ENCODE measurements at places on chromosomes 1 and 21. TPM values are rescaled to one million over a fixed set of nuclear protein-coding genes. Genes with fewer than 3 reads are reported as not detected.

DNA sequence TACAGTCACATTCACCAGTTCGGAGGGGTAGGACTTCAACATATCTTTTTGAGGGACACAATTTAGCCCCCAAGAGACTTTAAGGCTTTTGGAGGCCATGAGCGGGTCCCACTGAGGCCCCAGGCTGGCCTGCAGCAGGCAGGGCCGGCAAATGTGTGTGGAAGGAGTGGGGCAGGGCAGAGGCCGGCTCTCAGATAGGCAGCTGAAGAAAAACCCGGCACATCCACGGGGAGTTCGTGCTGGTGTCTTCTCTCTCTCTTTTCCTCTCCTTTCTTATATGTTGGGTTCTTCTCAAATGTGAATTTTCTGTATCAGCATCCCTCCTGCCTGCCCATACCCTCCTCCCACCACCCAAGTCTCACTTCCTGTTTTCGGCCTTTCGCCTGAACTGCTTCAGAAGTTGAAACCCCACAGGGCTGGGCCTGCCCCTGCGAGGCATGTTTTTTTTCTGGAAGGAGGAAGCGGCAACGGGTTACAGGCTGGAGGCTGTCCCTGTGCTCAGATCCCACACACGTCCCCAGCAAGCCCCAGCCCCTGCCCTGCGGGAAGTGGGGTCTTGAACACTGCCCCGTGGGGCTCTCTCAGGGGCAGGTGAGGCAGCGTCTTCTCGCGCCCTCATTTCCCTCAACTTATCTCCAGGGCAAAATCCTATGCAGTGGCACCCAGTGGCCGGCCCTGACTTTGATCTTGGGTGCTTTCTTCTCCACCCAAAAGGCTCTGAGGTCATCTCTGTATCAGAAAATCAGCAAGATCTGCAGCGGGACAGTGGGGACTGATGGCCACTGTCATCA, 9.7 kb upstream of the UMODL1 start:
- peak; percentile 75 for DNase-seq
- H3K36me3 ChIP-seq: no peaks in the 10 kb centered on the region
- H3K27ac ChIP-seq: no peak overlapping the region
- H3K4me1 ChIP-seq: peaks cover 10% of the 10 kb centered on the region

- H3K27ac ChIP-seq: no peak overlapping the region
- no peak for DNase-seq
- H3K4me3 ChIP-seq: no peak overlapping the region
- no peaks in the 10 kb centered on the region for H3K36me3 ChIP-seq
- no peaks in the 10 kb centered on the region for H3K27me3 ChIP-seq
- H3K4me1 ChIP-seq: no peaks in the 10 kb centered on the region
These were observed 27.7 kb upstream of the ELAVL4 start for GRCh38 chr1:50080904-50081586.

DNA sequence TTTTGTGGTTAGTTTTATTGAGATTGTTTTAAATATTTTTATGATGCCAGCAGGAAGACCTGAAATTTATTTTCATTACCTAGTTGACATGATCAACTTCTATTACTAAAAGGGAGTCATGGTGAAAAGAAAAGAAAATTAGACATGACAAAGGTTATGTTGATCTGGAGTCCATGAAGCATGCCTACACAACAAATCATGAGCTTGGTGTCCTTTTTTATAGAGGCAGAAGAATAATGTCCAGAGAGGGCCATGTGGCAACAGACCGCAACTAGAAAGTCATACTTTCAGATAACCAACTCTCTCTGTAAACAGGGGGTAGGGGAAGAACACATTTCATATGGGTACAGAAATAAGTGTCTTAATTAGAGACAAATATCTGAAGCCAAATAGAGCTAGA, 175.5 kb upstream of the HOOK1 start:
- no peak overlapping the region for H3K4me3 ChIP-seq
- H3K27me3 ChIP-seq: no peaks in the 10 kb centered on the region
- no peak for DNase-seq
- H3K36me3 ChIP-seq: no peaks in the 10 kb centered on the region

- H3K36me3 ChIP-seq: no peaks in the 10 kb centered on the region
- no peaks in the 10 kb centered on the region for H3K4me1 ChIP-seq
- H3K27ac ChIP-seq: no peak overlapping the region
- H3K4me3 ChIP-seq: no peak overlapping the region
- DNase-seq: no peak
These were observed 276.0 kb upstream of the PLD5 start for GRCh38 chr1:242800521-242800920.

- no peak overlapping the region for H3K27ac ChIP-seq
- peaks cover 24% of the 10 kb centered on the region for H3K4me1 ChIP-seq
- H3K36me3 ChIP-seq: peaks cover 15% of the 10 kb centered on the region
- peak; percentile 47 for DNase-seq
These were observed 2.7 kb upstream of the YBX1 start for GRCh38 chr1:42679364-42679983.

- H3K4me1 ChIP-seq: peaks cover 15% of the 10 kb centered on the region
- H3K27me3 ChIP-seq: no peaks in the 10 kb centered on the region
- no peak overlapping the region for H3K4me3 ChIP-seq
- no peak for DNase-seq
These were observed 139.3 kb upstream of the EDN2 start for GRCh38 chr1:41623736-41624135.

GRCh38 chr1:112957133-112957812, 1.3 kb upstream of the SLC16A1 start:
- peak overlapping the region; percentile 94 for H3K4me3 ChIP-seq
- peak; percentile 75 for DNase-seq
- H3K4me1 ChIP-seq: peaks cover 6% of the 10 kb centered on the region
- no peaks in the 10 kb centered on the region for H3K27me3 ChIP-seq
- peak overlapping the region; percentile 94 for H3K27ac ChIP-seq

DNA sequence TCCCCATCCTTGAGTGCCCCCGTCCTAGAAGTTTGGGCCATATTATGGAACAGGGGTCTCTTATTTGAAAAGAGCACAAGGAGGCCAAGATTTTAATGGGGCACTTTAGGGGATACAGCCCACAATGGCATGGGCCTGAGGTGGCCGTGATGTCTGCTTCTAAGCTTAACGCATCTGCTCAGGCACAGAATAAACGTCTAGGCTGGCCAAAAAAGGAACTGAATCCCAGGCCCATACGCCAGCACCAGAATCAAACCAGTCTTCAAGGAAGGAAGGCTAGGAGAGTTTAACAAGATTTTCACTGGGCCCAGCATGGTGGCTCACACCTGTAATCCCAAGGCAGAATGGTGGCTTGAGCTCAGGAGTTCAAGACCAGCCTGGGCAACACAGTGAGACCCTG, 9.2 kb upstream of the SARS1 start:
- H3K27me3 ChIP-seq: peaks cover 7% of the 10 kb centered on the region
- DNase-seq: no peak
- no peak overlapping the region for H3K27ac ChIP-seq
- H3K4me1 ChIP-seq: no peaks in the 10 kb centered on the region
- H3K4me3 ChIP-seq: no peak overlapping the region

DNA sequence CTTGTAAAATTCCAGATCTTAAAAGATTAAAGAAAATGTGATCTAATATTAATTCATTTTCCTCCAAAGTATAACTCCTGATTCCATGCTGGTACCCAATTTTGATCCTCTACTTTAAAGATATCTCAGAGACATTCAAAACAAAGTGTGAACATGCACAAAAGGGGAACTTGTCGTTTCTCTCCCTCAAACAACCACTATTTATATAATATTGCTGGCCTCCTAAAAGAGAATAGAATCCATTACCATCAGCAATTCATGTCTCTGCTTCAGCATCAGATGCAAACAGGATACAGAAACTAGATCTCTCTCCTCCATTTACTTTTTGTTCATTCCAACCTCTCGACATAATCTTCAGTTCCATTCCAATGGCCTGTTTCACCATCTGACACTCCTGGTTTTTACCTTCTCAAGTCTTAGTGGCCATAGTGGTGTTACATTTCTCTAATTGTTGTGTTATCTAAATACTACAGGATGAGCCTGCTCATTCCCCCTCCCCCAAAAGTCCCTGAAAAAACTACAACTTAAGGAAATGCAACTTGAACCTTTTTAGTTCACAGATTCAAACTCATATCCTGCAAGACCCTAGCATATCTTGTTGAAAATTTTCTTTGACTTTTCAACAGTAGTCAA, 4.1 kb downstream of the NRIP1 start:
- H3K4me1 ChIP-seq: peaks cover 9% of the 10 kb centered on the region
- no peak overlapping the region for H3K4me3 ChIP-seq
- H3K27me3 ChIP-seq: no peaks in the 10 kb centered on the region
- H3K36me3 ChIP-seq: no peaks in the 10 kb centered on the region
- no peak for DNase-seq

DNA sequence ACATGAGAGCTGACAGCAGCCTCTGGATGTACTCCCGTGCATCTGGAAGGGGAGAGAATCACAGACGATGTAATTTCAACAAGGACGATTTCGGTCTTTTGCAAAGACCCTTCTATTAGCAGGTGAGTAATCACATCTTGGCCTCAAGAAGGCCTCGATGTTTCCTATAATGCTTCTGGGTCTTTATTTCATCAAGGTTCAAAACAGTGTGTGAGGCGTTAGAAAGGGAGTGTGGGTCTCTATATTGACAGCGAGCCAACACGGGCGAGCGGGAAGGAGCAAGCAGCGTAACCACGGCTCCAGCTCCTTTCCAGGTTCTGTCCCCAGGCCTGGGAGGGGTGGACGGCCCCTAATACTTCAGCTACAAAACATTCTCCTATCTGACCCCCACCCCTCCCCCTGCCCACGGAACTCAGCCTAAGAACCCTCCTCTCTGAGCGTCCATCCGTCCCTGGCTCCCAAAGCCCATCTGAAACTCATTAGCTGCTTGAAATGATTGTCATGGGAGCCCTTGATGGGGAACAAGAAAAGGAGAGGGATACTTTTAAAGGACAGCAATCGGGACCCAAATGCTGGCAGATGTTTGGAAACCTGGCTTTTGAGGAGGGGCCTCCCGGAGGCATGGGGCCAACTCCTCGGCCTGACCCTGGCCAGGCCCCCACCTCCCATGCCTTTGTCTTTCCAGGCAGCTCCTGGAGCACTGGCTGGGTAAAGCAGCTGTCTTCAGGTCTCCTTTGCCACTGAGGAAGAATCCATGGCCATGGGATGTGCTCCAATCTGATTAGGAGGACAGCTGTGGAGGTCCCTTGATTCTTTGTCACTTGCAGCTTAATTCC, 250.8 kb downstream of the FOXD2 start:
- H3K27ac ChIP-seq: peak overlapping the region; percentile 74
- H3K36me3 ChIP-seq: no peaks in the 10 kb centered on the region
- H3K27me3 ChIP-seq: peaks cover 33% of the 10 kb centered on the region
- no peak overlapping the region for H3K4me3 ChIP-seq
- peak; percentile 78 for DNase-seq

DNA sequence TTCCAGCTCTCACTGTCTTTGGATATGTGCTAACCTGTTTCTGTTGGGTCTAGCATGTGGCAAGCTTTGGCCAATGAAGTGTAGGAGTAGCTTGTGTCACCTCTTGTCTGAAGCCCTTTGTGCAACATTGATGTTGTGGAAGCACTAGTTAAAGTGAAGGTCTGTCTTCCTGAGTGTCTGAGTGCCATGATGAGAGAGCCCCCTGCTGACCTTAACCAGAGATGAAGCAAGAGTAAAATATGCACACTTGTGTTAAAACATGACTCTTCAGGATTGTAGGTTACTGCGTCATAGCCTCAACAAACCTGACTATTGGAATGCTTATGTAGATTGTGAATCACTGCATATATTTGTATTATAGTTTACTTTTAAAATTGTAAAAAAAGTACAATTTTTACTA, 103.7 kb downstream of the NCAM2 start:
- no peaks in the 10 kb centered on the region for H3K4me1 ChIP-seq
- peak; percentile 27 for DNase-seq
- H3K27ac ChIP-seq: no peak overlapping the region
- no peaks in the 10 kb centered on the region for H3K27me3 ChIP-seq

DNA sequence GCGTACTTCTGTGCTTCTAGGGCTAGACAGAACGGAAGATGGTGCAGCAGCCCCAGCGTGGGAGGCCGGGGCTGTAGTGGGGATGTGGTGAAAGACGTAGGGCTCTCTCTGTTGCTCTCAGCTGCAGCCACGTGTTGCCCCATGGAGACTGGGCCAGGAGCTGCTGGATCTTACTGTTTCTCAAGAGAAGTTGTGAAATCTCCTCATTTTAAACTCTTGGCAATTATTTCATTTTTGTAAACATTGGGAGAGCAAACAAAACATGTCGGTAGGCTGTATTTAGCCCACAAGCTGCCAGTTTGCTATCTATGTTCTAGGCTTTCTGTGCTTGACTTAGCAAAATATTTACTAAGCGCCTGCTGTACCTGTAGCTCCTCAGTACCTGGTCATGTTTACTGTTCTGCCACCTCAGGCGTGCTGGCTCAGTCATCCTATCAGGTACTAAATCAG, 15.9 kb upstream of the ELOA start:
- no peaks in the 10 kb centered on the region for H3K4me1 ChIP-seq
- no peaks in the 10 kb centered on the region for H3K27me3 ChIP-seq
- H3K27ac ChIP-seq: no peak overlapping the region
- no peaks in the 10 kb centered on the region for H3K36me3 ChIP-seq

DNA sequence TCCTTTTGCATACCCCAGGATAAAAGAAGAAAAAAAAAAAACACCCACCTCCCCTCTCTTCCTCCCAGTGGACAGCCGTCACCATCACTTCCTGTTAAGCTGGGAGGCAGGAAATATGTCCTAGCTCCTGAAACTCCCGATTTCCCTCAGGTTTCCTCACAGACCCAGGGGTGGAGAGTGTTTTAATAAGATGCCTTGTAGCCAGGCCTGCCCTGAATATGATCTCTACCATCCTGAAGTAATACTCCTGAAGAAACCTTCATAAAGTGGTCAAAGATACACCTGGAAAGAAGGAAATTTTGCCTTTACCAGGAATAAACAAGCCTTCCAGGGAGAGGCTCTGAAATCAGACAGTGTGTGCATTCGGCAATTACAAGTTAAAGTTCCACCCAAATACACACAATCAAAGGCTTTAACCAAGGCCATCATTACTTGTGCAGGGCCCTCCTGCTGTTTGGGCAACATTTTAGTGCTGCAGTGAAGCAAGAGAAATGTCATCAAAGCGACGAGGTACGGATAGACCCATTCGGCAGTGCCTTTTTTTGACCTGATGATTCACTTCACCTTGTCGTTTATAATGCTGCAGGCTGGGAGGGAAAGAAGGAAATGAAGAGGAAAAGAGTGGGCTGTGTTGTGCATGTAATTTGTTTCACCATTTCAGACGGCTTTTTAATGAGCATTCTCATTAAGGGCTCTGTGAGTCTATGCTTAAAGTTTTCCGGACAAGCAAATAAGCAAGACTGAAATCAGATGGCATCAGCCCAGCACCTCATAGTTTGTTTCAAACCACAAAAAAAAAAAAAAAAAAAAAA, 41.0 kb upstream of the RASAL2 start:
- peak; percentile 27 for DNase-seq
- no peak overlapping the region for H3K4me3 ChIP-seq
- H3K27ac ChIP-seq: peak overlapping the region; percentile 74

GRCh38 chr1:98766255-98766654, 104.7 kb downstream of the SNX7 start:
- H3K27me3 ChIP-seq: no peaks in the 10 kb centered on the region
- H3K4me1 ChIP-seq: peaks cover 5% of the 10 kb centered on the region
- no peak overlapping the region for H3K4me3 ChIP-seq
- peak; percentile 46 for DNase-seq
- H3K36me3 ChIP-seq: no peaks in the 10 kb centered on the region

GRCh38 chr1:183638649-183639387, 3.2 kb upstream of the ARPC5 start:
- peaks cover 8% of the 10 kb centered on the region for H3K27me3 ChIP-seq
- no peak for DNase-seq
- H3K36me3 ChIP-seq: no peaks in the 10 kb centered on the region
- no peak overlapping the region for H3K27ac ChIP-seq

Gene ANKRD45
- 0.53 TPM for polyA plus RNA-seq

Gene SPTA1
- polyA plus RNA-seq: 2.3 TPM

Gene OR2G6
- polyA plus RNA-seq: not detected

Gene LMX1A
- 1.6 TPM for polyA plus RNA-seq

Gene RPF1
- 30.6 TPM for polyA plus RNA-seq

Gene KRTAP13-2
- not detected for polyA plus RNA-seq

Measured in muscle of leg (tissue), 16 donors.